ENCODE measurements at places on chromosomes 5 and 9.

DNA sequence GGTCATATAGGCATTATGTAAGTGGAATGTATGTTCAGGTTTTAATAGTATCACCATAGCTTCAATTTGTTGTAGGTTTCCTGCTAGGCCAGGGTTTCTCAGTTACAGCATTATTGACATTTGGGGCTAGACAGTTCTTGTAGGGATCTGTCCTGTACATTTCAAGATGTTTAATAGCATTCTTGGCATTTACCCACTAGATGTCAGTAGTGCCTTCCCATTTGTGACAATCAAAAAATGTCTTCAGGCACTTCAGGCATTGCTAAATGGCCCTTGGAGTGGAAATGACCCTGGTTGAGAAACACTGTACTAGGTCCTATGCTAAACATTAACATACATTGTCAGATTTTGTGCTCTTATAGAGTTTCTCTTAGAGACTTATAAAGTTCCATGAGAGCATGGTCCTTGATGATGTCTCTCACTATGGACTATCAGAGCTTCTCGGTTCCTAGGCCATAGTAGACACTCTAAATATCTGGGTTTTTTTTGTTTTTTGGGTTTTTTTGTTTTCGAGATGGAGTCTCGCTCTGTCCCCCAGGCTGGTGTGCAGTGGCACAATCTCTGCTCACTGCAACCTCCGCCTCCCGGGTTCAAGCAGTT lies 1.4 kb downstream of the KIF20A start:
- DNase-seq: peak; percentile 44

- no peak for DNase-seq
Measured at GRCh38 chr5:99122976-99123375, 194.2 kb upstream of the CHD1 start.

GRCh38 chr5:34556509-34556782 lies 99.7 kb upstream of the RAI14 start:
- no peak for DNase-seq

DNA sequence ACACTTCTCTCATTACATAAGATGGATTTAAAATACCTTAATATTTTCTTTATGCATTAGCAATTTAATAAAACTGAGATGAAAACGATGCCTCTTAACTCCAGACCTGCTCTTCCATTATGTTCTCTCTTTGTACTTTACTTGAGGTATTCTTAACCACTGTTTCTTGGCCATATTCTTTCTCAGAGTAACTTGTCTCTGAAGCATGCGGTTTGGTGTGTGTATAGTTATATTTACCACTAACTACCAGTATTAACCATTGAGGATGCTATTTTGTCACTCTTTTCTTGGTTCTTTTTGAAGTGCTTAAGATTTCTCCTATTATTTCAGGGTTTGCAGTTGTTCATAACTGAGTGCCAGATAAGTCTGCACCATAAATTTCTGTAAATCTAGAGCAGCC lies 17.9 kb downstream of the TMEM167A start:
- DNase-seq: no peak

GRCh38 chr5:133885566-133885965 lies 82.9 kb downstream of the C5orf15 start:
- no peak for DNase-seq

DNA sequence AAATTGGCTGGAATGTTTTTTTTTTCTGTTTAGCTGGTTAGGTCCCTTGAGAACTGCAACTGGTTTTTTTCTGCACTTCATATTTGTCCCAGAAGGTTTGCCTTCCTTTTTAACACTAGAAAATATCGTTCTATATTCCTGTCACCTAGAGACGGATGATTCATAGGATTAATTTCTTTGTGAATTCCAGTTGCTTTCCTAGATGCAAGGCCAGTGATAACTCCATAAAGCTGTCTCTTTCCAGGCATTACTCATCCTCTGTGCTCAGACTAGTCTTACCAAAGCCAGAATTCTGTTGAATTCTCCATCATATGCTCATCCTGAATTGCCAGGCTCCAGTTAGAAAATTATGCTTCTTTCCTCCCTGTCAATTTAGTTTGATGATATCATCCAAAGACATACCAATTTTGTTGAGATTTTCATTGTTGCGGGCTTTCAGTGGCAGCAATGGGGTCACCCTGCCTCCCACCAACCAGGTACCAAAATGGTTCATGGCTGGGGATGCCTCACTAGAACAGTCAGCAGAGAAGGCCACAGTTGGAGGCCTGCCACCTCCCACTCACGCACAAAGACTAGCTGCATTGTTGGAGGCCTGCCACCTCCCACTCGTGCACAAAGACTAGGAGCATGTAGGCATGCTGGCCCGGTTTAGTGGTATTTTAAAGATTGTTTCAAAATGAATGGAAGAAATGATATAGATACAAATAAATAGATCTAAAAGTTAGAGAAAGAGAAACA lies 8.5 kb downstream of the BAAT start:
- no peak for DNase-seq

DNA sequence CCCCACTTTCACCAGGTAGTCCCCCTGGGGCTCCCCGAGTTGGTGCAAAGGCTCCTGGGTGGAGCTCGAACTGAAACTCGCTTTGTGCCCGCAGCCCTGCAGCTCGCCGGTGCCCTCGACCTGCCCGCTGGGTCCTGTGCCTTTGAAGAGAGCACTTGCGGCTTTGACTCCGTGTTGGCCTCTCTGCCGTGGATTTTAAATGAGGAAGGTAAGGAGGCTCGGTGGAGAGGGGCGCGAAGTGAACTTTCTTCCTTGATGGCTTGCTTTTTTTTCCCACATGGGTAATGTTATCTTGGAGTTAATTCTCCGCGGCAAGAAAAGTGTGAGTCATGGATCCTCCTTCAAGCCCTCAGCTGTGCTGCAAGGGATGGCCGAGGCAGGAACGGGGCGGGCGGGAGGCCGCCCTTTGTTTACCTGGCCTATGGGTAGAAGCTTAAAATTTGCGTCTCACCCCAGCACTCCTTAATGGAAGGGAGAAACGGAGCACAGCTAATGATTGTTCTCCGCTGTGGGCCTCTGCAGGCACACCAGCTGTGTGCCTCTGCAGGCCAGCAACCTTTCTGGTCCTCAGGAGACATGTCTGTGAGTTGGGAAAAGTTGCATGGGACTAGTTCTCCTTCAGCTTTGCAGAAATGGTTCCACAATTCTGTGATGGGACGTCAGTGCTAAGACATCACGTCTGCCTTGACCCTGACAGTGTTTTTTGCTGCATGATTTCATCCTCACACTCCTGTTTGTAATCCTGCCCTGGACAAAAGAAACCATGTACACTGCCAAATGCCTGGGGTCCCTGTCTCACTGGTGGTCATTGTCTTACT lies 1.1 kb downstream of the MAMDC2 start:
- DNase-seq: no peak

DNA sequence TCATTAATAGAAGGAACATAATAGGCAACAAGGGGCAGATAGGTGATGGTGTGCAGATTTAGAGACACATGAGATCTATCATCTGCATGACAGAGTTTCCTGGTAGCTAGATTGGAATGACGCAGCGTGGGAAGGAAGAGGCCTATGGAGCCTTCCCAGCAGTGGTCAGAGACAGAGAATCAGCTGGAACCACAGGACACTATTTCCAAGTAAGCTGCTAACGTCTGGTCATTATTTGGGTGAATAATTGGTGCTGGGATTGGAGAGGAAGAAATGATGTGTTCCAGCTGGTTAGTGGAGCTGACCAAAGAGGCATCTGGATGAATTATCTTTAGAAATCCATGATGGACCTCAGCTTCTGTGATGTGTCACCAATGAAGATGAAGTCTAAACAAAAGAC lies 91.2 kb upstream of the PRR16 start:
- no peak for DNase-seq

GRCh38 chr5:42403236-42403635 lies 20.0 kb upstream of the GHR start:
- DNase-seq: no peak

DNA sequence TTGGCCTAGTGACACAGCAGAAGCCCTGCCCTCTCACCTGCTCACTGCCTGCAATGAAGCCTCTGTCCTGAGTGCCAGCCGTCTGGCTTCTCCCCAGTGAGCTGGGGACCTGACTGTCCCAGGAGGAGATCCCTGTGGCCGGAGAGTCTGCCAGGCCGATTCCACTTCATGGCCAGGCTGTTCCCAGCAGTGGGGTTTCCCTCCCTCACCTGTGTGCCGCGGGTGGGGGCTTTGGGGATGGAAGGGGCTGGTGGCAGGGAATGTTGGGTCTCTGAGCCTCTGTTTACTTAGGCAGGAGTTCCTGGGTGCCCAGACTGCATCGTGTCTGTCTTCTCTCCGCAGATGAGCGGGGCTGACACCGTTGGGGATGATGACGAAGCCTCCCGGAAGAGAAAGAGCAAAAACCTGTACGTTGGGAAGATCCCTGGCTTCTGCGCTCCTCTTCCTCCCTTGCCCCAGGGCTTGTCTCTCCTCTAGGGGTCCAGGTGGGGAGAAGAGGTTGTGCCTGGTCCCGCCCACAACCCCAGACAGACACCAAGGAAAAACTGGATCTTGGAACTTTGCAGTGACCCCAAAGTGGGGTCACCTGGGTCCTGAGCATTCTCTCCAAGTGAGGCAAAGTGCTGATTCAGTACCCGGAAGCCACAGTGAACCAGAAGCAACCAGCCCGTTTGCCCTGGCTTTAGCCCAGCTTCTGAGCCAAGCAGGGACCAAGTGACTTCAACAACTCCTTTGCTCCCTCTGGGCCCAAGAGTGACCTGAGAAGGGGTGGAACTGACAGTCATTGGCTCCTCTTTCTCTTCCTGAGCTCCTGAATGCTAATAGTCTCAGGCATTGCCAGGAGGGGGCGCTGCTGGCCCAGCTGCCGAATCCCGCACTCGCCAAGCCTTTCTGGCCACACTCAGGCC lies 127.7 kb downstream of the RGS3 start:
- DNase-seq: peak; percentile 42

- DNase-seq: no peak
Measured at GRCh38 chr5:155839251-155840037, 487.5 kb upstream of the SGCD start.

GRCh38 chr5:135487839-135488514 lies 35.8 kb upstream of the TIFAB start:
- no peak for DNase-seq

GRCh38 chr5:62138607-62139006 lies 167.4 kb upstream of the KIF2A start:
- DNase-seq: no peak

- DNase-seq: no peak
Measured at GRCh38 chr5:167810573-167810972, 480.9 kb upstream of the WWC1 start.

DNA sequence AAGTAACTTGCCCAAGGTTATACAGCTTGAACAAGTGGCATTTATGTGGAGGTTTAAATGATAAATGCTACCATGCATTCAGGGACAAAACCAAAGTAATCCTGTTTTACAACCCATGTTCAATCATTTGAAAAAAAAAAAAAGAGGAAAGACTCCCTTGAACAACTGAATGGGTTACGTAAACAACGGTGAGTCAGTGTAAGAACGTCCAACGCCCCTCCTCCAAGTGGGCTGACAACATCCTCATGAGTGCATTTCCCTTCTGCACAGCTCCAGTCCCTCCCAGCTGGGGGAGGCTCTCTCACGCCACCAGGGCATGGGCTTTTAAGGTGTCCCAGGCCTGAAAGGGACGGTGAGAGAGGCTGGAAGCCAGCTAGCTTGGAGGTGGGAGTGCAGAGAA lies 90.0 kb downstream of the PRRT1B start:
- DNase-seq: peak; percentile 87

GRCh38 chr9:79127661-79128060 lies 444.1 kb upstream of the TLE4 start:
- DNase-seq: no peak

- no peak for DNase-seq
Measured at GRCh38 chr5:25544652-25545249, 900.0 kb upstream of the CDH10 start.

- DNase-seq: no peak
Measured at GRCh38 chr5:15718421-15719179, 218.6 kb downstream of the FBXL7 start.

DNA sequence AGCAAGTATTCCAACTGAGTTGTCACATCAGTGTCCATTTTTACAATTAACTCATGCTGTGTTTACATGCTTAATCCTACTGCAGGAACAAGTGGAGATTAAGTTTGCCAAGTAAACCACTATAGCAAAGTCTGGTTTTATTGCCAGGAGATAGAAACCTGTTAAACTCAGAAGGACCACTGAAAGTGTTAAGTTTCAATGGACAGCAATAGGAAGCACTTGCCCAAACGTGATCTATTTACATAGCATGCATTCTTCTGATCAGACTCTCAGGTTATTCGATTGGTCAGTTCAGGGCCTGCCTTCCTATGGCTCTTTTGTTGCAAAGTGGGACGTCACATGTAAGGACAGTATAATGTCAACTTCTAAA lies 28.0 kb upstream of the IFNK start:
- DNase-seq: no peak

DNA sequence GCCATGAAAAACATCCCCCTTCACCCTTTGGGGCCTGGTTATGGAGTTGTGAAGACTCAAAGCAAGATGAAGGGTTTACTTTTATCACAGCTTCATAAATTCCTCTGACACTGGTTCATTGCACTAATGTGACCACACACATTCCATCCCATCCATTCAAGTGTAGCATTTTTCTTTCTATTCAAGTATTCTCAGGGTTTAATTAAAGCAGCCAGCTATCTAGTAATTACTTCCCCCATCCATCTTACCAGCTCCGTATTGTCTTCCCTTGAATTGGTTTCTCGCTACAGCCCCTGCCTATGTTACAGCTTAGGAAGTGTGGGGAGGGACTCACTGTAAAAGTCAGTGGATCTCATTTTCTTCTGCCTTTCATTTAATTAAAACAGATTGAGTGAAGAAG lies 387.0 kb upstream of the RFX3 start:
- DNase-seq: no peak

DNA sequence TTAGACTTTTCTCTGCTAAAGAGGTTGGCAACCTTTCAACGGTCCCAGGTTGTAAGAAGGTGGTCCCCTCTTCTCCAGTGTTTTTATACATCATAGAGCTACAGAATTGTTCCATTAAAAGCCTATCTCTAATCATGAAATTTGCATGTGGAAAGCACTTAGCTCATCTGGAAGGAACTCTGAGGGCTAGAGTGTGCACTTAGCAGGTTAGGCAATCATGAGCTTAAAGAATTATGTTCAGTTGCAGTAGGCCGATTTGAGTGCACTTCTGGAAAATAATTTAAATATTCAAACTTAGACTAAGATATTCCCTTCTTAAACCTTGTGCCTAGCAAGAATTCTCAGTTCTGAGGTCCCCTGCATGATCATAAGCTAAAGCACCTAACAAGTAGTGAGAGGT lies 468.7 kb downstream of the SPATA31D1 start:
- DNase-seq: no peak
